Esophagus squamous epithelium (tissue), 5 donors: ENCODE measurements at places on chromosomes 5 and 9.

DNA sequence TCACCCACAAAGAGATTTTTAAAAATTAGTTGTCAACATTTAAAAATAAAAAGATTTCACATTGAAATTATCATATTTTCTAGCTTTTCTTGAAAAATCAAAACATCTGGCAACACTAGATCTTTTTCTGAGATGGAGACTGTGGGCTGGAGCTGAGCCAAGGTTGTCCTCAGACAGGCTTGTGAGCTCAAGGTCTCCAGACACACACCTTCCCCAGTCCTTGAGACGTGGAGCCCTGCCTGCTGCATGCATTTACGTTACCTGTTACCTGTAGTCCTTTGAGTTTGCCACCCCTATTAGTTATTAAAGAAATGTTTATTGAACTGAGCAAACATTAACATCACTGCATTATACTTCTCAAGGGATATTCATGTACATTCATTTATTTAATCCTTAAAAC is 87.5 kb upstream of the TLE1 start:
- DNase-seq, result no peak
- H3K27ac ChIP-seq, result no peak overlapping the region
- H3K27me3 ChIP-seq, result no peaks in the 10 kb centered on the region
- no peak overlapping the region for H3K4me3 ChIP-seq

DNA sequence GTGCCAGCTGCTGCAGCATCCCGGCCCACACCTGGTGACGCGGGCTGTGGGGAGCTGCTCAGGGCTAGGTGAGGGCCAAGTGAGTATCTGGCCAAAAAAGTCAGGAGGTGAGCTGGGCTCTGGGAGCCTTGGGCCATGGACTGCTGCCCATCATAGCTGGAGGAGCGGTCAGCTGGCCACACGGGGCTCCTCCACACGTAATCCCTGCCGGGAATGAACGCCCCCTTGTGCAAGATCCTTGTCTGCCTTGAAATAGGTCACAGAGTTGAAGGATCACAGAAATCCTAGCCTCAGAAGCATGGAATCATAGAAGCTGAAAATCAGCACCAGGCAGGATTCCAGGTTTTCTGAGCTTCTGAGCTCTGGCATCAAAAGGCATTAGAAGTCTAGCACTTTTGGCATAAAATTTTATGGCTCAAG is 16.8 kb upstream of the COL27A1 start:
- no peaks in the 10 kb centered on the region for H3K4me1 ChIP-seq
- H3K27ac ChIP-seq, result no peak overlapping the region
- no peak overlapping the region for H3K4me3 ChIP-seq
- no peaks in the 10 kb centered on the region for H3K36me3 ChIP-seq

DNA sequence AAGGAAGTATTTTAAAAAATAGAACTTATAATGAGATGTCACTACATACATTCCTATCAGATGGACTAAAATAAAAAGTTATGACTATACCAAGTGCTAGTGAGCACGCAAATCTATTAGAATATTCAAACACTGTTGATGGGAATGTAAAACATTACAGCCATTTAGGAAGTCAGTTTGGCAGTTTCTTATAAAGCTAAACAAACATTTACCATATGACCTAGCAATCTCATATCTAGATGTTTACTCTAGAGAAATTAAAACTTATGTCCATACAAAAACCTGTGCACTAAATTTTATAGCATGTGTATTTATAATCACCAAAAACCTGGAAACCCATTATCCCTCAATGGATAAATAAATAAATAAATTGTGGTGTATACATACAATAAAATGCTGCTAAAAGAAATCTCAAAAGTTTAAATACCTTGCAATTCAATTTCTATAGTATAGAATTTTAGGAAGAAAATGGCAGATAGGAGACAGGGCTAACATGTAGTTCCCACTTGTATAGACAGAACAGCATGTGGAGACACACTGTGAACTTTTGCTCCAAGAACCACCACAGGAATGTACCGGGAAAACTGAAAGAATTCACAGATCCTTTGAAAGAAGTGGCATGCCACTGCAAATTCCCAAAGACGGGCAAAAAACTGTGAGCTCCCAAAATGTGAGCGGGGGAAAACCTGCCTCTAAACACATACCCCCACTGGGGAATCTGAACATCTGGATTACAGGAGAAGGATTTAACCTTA is 174.6 kb upstream of the SPEF2 start:
- peaks cover 6% of the 10 kb centered on the region for H3K4me1 ChIP-seq
- no peaks in the 10 kb centered on the region for H3K36me3 ChIP-seq
- no peak for DNase-seq
- H3K27ac ChIP-seq, result no peak overlapping the region
- H3K27me3 ChIP-seq, result no peaks in the 10 kb centered on the region

- peaks cover 76% of the 10 kb centered on the region for H3K4me1 ChIP-seq
- DNase-seq, result no peak
- H3K36me3 ChIP-seq, result no peaks in the 10 kb centered on the region
- H3K4me3 ChIP-seq, result no peak overlapping the region
- no peaks in the 10 kb centered on the region for H3K27me3 ChIP-seq
- H3K27ac ChIP-seq, result peak overlapping the region; percentile 63
Observed at GRCh38 chr5:149445739-149446369, 66.8 kb upstream of the IL17B start.

DNA sequence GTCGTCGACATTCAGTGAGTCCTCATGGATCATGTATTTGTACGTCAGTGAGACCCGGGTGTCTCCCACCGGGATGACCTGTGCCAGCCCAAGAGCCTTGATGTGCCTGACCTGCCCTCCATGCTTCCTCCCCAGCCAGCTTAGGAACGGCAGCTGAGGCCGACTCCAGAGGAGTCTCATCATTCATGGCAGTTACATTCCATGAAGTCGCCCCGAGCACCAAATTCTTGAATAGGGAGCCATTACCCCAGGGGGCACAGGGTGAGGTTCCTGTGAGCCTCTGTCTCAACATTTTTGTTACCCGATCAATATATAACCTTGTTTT is 67.8 kb downstream of the ZNF354C start:
- H3K27me3 ChIP-seq, result no peaks in the 10 kb centered on the region
- peaks cover 23% of the 10 kb centered on the region for H3K36me3 ChIP-seq
- H3K27ac ChIP-seq, result no peak overlapping the region
- H3K4me1 ChIP-seq, result no peaks in the 10 kb centered on the region

DNA sequence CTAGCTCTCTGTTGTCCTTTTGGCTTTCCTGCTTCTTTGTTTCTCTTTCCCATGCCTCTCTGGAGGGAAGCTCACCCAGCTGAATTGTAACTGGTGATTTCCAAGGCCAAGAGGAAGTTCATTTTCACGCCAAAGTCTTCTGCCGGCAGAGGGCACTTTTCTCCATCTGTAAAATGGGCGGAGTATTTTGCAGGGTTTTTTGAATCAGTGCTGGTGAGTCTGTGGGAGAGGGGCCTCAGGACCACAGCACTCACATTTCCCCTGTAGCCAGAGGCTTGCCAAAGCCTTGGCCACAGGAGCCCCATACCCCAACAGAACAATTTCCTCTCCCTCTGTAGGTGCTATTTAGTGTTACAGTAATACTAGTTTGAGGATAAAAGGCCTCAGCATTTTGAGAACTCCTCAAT is 42.3 kb upstream of the MATR3 start:
- no peak for DNase-seq
- no peak overlapping the region for H3K4me3 ChIP-seq
- H3K27ac ChIP-seq, result no peak overlapping the region
- H3K4me1 ChIP-seq, result no peaks in the 10 kb centered on the region
- H3K27me3 ChIP-seq, result no peaks in the 10 kb centered on the region

- no peaks in the 10 kb centered on the region for H3K36me3 ChIP-seq
- H3K27ac ChIP-seq, result no peak overlapping the region
- no peak overlapping the region for H3K4me3 ChIP-seq
- H3K27me3 ChIP-seq, result no peaks in the 10 kb centered on the region
- DNase-seq, result no peak
- no peaks in the 10 kb centered on the region for H3K4me1 ChIP-seq
Observed at GRCh38 chr9:90054810-90055209, 450.0 kb downstream of the GADD45G start.

GRCh38 chr9:84811072-84811750 is 141.7 kb downstream of the NTRK2 start:
- no peak for DNase-seq
- no peak overlapping the region for H3K27ac ChIP-seq
- no peaks in the 10 kb centered on the region for H3K27me3 ChIP-seq
- no peaks in the 10 kb centered on the region for H3K4me1 ChIP-seq

DNA sequence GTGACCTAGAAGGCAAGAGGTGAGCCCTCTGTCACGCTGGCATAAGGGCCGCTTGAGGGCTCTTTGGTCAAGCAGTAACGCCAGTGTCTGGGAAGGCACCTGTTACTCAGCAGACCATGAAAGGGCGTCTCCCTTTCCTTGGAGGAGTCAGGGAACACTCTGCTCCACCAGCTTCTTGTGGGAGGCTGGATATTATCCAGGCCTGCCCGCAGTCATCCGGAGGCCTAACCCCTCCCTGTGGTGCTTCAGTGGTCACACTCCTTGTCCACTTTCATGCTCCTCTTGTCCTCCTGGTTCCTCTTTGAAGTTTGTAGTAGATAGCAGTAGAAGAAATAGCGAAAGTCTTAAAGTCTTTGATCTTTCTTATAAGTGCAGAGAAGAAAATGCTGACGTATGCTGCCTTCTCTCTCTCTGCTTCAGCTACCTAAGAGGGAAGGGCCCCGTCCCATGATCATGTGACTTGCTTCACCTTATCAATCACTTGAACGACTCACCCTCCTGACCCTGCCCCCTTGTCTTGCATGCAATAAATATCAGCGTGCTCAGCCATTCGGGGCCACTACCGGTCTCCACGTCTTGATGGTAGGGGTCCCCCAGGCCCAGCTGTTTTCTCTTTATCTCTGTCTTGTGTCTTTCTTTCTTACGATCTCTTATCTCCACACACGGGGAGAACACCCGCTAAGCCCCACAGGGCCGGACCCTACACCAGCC is 16.7 kb upstream of the SCGB3A1 start:
- no peaks in the 10 kb centered on the region for H3K36me3 ChIP-seq
- no peak overlapping the region for H3K4me3 ChIP-seq
- no peak for DNase-seq
- H3K27me3 ChIP-seq, result no peaks in the 10 kb centered on the region
- H3K4me1 ChIP-seq, result no peaks in the 10 kb centered on the region

DNA sequence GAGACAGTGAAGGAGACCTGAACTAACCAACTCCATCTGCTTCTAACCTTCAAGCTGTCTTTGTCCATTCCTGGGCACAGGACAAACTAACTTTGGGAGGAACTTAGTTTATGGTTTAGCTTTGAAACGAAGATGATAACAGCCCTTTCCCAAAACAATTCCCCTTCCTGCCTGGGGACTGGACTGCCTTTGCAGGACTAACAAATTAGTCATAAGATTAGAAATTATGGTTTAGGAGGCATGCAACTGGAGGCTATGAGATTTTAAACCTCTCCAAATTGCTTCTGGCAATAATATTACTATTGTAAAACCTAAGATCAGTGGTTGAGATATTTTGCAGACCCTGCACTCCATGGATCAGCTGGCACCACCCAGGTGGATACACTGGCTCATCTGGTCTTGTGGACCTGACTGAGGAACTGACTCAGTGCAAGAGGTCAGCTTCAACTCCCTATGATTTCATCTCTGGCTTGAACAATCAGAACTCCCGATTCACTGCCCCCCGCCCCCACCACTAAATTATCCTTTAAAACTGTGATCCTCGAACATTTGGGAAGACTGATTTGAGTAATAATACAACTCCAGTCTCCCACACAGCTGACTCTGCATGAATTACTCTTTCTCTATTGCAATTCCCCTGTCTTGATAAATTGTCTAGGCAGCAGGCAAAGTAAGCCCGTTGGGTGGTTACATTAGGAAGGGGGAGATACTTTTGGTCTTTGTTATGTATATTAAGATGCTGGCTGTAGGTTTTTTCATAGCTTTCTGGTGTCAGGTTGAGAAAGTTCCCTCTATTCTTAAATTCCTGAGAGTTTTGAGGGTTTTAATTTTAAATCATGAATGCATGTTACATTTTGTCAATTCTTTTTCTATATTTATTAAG is 213.3 kb downstream of the TSSK1B start:
- H3K4me1 ChIP-seq, result no peaks in the 10 kb centered on the region
- no peaks in the 10 kb centered on the region for H3K36me3 ChIP-seq
- H3K27me3 ChIP-seq, result no peaks in the 10 kb centered on the region
- H3K4me3 ChIP-seq, result no peak overlapping the region
- no peak overlapping the region for H3K27ac ChIP-seq
- DNase-seq, result no peak

GRCh38 chr9:37311938-37312708 is 110.4 kb upstream of the GRHPR start:
- no peak for DNase-seq
- H3K27me3 ChIP-seq, result no peaks in the 10 kb centered on the region
- H3K4me1 ChIP-seq, result no peaks in the 10 kb centered on the region

- peaks cover 3% of the 10 kb centered on the region for H3K27me3 ChIP-seq
- H3K36me3 ChIP-seq, result no peaks in the 10 kb centered on the region
- H3K4me3 ChIP-seq, result peak overlapping the region; percentile 43
- H3K27ac ChIP-seq, result peak overlapping the region; percentile 57
Observed at GRCh38 chr5:76402251-76402885, 717 bp upstream of the IQGAP2 start.

DNA sequence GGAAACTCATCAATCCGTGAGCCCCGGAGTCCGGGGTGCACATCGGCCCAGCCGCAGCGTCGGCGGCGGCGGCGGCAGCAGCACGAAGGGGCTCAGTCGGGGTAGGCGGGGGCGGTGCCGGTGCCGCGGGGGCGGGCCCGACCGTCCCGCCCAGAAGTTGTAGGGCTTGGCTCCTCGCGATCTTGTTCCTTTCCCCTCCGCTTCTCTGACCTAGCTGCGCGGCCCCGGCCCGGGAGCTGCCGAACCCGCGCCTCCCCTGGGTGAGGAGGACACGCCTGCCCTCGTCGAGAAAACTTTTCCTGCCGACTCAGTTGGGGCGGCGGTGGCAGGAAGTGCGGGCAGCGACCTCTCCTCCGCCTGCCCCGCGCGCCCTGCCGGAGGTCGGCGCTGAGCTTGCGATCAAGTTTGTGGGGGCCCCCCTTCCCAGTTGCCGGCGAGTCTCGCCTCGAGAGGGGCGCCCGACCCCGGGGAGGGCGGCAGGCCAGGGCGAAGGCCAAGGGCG is at the start of gene MAN2A1:
Gene MAN2A1 (plus strand): TSS at position 188 of the 502 bp plus-strand sequence. CDS start 491 bp downstream, outside the sequence.
- H3K4me3 ChIP-seq, result peak within 1 kb of the TSS; percentile 73
- H3K27ac ChIP-seq, result peak within 1 kb of the TSS; percentile 95
- DNase-seq, result peak; percentile 20
- H3K27me3 ChIP-seq, result no peaks in the 10 kb centered on the region

DNA sequence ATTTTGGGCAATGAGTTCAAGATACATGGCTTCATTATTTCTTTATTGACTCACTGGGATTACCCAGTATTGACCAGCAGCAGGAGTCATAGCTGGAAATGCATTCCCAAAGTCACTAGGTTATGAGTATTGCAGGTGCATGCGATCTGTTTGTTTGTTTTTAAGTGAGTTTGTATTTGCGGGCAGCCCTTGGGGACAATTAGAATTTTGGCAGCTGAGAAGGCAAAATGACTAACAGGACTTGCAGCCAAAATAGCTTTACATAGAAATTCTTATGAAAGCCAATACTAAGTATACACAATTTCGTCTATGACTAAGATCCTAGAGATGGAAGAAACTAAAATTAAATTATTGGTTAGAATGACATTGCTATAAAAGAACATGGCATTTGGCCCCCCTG is 18.1 kb upstream of the RGMB start:
- H3K4me3 ChIP-seq, result no peak overlapping the region
- no peaks in the 10 kb centered on the region for H3K4me1 ChIP-seq
- H3K27ac ChIP-seq, result no peak overlapping the region
- DNase-seq, result no peak
- no peaks in the 10 kb centered on the region for H3K36me3 ChIP-seq
- H3K27me3 ChIP-seq, result no peaks in the 10 kb centered on the region
